Vagina (tissue), 2 donors: ENCODE measurements at places on chromosomes 6 and 20. TPM values are rescaled to one million over a fixed set of nuclear protein-coding genes. Genes with fewer than 3 reads are reported as not detected.

DNA sequence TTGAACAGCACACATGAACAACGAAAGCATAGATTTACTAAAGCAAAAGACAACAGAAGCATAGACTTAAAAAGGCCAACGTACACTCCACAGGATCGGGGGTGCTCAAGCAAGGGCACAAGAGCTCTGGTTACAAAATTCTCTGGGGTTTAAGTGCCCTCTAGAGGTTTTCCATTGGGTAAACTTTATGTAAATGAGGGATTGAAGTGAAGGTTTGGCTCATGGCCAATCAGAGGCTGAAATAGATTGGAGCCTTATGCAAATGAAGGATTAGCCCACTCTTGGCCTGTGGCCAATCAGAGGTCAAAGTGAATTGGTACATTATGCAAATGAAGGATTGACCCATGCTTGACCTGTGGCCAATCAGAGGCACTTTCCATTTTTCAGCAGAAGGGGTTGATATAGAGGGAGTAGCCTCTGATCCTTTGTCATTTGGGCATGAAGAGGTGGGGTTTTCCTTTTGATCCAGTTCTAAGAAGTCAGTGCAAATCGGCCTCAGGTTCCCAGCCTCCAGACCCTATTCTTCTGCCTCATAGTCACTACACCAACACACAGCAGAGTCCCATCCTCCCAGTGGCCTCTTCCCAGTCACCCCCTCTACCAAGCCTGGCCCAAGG is 244.9 kb downstream of the THBS2 start:
- no peaks in the 10 kb centered on the region for H3K36me3 ChIP-seq
- DNase-seq = no peak
- no peak overlapping the region for H3K27ac ChIP-seq
- no peak overlapping the region for H3K4me3 ChIP-seq

GRCh38 chr6:97963193-97963592 is 680.2 kb upstream of the MMS22L start:
- no peak overlapping the region for H3K27ac ChIP-seq
- no peaks in the 10 kb centered on the region for H3K36me3 ChIP-seq
- DNase-seq = no peak
- no peak overlapping the region for H3K4me3 ChIP-seq
- no peaks in the 10 kb centered on the region for H3K4me1 ChIP-seq

DNA sequence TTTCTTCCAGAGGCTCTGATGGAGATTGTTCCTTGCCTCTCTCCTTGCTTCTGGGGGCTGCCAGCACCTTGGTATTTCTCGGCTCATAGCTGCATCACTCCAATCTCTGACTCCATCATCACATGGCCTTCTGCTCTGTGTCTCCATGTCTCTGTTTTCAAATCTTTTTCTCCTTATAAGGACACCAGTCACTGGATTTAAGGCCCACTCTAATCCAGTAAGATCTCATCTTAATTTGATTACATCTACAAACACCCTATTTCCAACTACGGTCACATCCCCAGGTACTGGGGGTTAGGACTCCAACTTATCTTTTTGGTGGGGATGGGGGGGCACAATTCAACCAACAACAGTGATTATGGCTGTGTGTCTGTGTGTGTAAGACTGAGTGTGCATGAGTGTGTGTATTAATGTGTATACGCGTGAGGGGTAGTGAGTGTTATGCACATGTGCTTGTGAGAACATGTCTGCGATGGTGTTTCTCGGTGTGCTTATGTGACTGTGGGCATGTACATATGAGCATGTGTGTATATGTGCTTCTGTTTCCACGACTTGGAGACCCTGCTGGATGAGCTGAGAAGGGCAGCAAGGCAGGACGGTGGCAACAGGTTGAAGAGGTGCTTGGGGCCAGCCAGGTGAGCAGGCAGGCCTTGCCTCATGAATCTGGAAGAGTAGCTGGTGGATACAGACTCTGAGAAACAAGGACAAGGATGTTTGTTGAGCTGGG is 130.5 kb downstream of the MRPL14 start:
- no peak for DNase-seq
- H3K4me1 ChIP-seq = no peaks in the 10 kb centered on the region
- no peak overlapping the region for H3K27ac ChIP-seq
- no peak overlapping the region for H3K4me3 ChIP-seq
- H3K27me3 ChIP-seq = no peaks in the 10 kb centered on the region
- H3K36me3 ChIP-seq = no peaks in the 10 kb centered on the region

Gene ENPP5
- 2.5 TPM for total RNA-seq

Gene REM1
- 4.4 TPM for total RNA-seq

DNA sequence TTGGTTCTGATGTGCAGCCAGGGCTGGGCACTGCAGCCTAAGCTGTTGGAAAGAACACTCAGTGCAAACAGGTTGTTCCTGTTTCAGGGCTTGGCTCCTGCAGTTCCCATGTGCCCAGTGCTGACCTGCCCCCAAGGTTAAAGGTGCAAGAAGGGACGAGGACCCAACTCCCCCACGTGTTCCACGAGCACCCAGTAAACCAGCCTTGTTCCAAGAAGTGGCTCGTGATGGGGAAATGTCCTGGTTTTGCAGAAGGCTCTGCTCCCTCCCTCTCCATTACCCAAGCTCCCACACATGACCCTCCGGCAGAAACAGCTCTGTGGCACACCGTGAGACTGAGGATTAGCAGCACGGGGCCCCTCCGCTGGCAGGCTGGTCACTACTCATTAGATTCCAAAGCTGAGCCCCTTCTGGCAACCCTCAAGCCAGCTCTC is 9.4 kb downstream of the ACSS1 start:
- no peak for DNase-seq
- H3K4me1 ChIP-seq = peaks cover 89% of the 10 kb centered on the region
- peaks cover 26% of the 10 kb centered on the region for H3K36me3 ChIP-seq
- H3K27ac ChIP-seq = no peak overlapping the region

DNA sequence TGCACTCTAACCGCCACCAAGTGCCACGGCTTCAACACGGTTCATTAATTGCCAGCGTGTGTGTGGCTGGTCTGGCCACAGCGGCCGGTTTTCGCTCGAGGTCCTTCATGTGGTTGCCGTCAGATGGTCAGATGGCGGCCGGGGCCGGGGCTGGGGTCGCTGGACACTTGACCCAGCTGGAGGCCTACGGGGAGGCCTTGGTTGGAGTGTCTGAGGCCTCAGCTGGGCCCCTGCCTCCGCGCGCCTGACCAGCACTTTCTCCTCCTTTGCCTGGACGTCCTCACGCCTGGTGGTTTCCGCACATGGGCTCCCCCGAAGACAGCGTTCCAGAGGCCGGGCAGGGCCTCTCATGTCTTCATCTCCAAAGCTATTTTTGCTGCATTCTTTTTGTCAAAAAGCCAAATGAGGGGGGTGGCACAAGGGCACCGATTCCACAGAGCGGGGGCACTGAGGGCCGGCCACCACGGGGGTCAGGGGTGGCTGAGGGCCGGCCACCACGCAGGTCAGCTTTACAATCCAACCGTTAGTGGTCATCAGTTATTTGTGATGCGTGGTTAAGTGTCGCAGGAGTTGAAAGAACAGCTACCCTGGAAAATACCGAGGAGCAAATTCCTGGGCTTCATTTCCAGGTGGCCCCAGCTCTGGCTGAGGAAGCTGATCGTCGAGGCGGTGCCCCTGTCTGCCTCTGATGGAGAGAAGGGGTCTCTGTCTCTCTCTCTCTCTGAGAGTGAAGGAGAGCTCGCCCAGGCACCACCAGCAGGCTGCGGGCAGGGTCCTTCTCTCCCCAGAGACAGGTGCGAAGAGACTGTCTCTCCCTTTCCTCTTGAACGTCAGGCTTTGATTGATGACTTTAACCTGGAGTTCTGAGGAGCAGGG is 50.5 kb upstream of the FRMD1 start:
- H3K4me1 ChIP-seq = peaks cover 11% of the 10 kb centered on the region
- H3K27me3 ChIP-seq = no peaks in the 10 kb centered on the region
- no peaks in the 10 kb centered on the region for H3K36me3 ChIP-seq
- H3K27ac ChIP-seq = no peak overlapping the region

GRCh38 chr20:29741894-29742698 is 1515.4 kb upstream of the DEFB115 start:
- no peaks in the 10 kb centered on the region for H3K27me3 ChIP-seq
- no peak overlapping the region for H3K27ac ChIP-seq
- DNase-seq = no peak
- no peaks in the 10 kb centered on the region for H3K4me1 ChIP-seq
- no peak overlapping the region for H3K4me3 ChIP-seq

Gene SSTR4
- not detected for total RNA-seq

Gene KCNQ5
- total RNA-seq = 3.9 TPM

GRCh38 chr6:126127659-126128058 is 141.3 kb downstream of the TRMT11 start:
- DNase-seq = no peak
- H3K27ac ChIP-seq = no peak overlapping the region
- no peaks in the 10 kb centered on the region for H3K36me3 ChIP-seq
- no peaks in the 10 kb centered on the region for H3K4me1 ChIP-seq
- H3K27me3 ChIP-seq = no peaks in the 10 kb centered on the region

Gene DCDC2
- not detected for total RNA-seq

GRCh38 chr6:134614606-134615485 is 296.9 kb upstream of the SGK1 start:
- no peak overlapping the region for H3K27ac ChIP-seq
- peaks cover 7% of the 10 kb centered on the region for H3K4me1 ChIP-seq
- H3K4me3 ChIP-seq = no peak overlapping the region
- no peaks in the 10 kb centered on the region for H3K27me3 ChIP-seq

GRCh38 chr20:25299806-25300205 is 51.9 kb downstream of the PYGB start:
- H3K4me1 ChIP-seq = peaks cover 13% of the 10 kb centered on the region
- no peaks in the 10 kb centered on the region for H3K36me3 ChIP-seq
- H3K4me3 ChIP-seq = no peak overlapping the region
- no peak for DNase-seq

Gene CST4
- total RNA-seq = not detected

Gene MYB
- total RNA-seq = 2.5 TPM

GRCh38 chr6:67952121-67952520 is 683.0 kb upstream of the ADGRB3 start:
- no peaks in the 10 kb centered on the region for H3K36me3 ChIP-seq
- no peak overlapping the region for H3K4me3 ChIP-seq
- no peaks in the 10 kb centered on the region for H3K27me3 ChIP-seq

GRCh38 chr20:49706630-49707091 is 7.0 kb downstream of the B4GALT5 start:
- no peaks in the 10 kb centered on the region for H3K36me3 ChIP-seq
- H3K4me3 ChIP-seq = no peak overlapping the region
- no peaks in the 10 kb centered on the region for H3K27me3 ChIP-seq
- H3K27ac ChIP-seq = no peak overlapping the region

DNA sequence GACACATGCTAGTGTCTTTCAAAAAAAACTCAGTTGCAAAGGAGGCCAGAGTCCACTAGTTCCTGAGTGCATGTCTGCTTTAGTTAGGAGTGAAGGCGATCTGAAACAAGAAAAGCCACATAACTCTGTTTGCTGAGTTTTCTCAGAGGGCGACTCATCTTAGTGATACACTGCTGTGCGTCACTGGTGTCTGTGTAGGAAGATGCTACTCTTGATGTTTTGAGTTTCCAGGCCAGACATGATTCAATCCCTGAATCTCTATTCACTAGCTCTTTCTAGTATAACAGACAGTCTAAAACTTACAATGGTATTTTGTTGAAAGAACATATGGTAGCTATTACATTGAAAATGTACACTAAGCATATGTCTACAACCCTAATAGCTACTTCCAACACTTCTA is 60.9 kb downstream of the GFRAL start:
- no peaks in the 10 kb centered on the region for H3K27me3 ChIP-seq
- H3K27ac ChIP-seq = no peak overlapping the region
- no peaks in the 10 kb centered on the region for H3K4me1 ChIP-seq

GRCh38 chr6:96563853-96564252 is 925 bp downstream of the FHL5 start:
- H3K36me3 ChIP-seq = no peaks in the 10 kb centered on the region
- no peak for DNase-seq
- H3K27ac ChIP-seq = no peak overlapping the region
- H3K27me3 ChIP-seq = no peaks in the 10 kb centered on the region
- H3K4me1 ChIP-seq = no peaks in the 10 kb centered on the region

GRCh38 chr6:120587381-120587780 is 746.9 kb downstream of the TBC1D32 start:
- no peak overlapping the region for H3K27ac ChIP-seq
- DNase-seq = no peak
- no peaks in the 10 kb centered on the region for H3K36me3 ChIP-seq
- no peaks in the 10 kb centered on the region for H3K27me3 ChIP-seq
- H3K4me3 ChIP-seq = no peak overlapping the region

Gene CYP39A1
- total RNA-seq = 5.4 TPM

DNA sequence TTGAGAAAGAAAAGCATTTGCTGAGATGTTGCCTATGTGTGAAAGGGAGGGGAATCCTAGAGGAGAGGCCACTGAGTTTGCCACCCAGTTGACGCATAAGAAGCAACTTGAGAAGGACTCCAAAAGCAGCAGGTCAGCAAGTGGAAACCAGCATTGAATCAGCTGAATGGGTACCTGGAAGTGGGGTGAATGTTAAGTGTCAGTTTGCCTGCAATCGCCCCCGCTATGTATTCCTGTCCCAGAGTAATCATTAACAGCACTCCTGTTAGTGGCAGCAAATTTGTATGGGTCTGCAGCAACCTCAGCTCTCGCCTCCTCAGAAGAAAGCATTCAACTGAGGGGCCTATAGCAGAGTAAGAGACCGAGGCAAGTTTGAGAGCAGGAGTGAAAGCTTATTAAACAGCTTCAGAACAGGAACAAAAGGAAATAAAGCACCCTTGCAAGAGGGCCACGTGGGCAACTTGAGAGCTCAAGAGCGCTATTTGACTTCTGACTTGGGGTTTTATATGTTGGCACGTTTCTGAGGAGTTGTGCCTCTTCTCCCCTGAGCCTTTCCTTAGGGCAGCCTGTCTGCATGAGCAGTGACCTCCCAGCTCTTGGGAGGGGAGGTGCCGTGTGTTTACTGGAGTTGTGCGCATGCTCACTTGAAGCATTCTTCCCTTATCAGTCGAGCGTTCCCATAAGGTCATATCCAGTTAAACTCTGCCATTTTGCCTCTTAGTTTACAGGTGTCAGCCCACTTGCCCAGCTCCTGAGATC is 122.6 kb upstream of the PHACTR1 start:
- no peaks in the 10 kb centered on the region for H3K27me3 ChIP-seq
- no peak overlapping the region for H3K4me3 ChIP-seq
- H3K27ac ChIP-seq = no peak overlapping the region
- no peak for DNase-seq

DNA sequence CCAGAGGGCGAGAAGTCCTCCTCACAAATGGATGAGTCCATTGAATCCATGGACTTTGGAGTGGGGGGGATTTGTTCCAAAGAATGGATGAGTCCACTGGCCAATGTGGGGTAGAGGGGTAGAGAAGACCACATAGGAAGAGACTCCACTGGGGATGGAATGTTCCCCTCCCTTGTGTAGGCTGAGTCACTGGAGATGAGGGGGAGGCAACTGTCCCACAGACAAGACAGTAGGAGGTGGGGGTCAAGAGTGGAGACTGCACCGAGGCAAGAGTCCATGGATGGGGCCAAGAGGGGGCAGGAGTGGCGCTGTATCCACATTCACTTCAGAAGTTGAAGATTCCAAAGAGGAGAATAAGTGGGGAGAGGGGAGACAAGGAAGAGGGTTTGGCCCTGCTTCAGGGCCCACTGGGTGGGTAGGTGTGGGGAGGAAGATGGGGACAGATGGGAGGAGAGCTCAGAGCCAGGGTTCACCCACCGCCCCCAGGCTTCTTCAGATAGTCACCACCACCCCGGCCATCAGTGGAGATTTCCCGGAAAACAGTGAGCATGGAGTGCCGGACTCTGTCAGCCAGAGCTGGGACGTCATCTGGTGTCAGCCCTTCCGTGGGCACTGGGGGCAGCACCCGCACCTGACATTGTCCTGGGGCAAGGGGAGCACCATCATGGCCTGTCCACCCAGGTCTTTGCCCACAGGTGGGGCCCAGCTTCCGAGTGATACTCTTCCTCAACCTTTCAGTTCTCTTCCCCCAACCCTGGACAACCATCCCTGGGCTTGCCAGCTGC is 4.6 kb downstream of the EGFL8 start:
- H3K4me1 ChIP-seq = no peaks in the 10 kb centered on the region
- H3K27ac ChIP-seq = no peak overlapping the region
- H3K4me3 ChIP-seq = no peak overlapping the region
- H3K36me3 ChIP-seq = no peaks in the 10 kb centered on the region
